Esophagus squamous epithelium (tissue), 5 donors: ENCODE measurements at places on chromosomes 7 and 10.

DNA sequence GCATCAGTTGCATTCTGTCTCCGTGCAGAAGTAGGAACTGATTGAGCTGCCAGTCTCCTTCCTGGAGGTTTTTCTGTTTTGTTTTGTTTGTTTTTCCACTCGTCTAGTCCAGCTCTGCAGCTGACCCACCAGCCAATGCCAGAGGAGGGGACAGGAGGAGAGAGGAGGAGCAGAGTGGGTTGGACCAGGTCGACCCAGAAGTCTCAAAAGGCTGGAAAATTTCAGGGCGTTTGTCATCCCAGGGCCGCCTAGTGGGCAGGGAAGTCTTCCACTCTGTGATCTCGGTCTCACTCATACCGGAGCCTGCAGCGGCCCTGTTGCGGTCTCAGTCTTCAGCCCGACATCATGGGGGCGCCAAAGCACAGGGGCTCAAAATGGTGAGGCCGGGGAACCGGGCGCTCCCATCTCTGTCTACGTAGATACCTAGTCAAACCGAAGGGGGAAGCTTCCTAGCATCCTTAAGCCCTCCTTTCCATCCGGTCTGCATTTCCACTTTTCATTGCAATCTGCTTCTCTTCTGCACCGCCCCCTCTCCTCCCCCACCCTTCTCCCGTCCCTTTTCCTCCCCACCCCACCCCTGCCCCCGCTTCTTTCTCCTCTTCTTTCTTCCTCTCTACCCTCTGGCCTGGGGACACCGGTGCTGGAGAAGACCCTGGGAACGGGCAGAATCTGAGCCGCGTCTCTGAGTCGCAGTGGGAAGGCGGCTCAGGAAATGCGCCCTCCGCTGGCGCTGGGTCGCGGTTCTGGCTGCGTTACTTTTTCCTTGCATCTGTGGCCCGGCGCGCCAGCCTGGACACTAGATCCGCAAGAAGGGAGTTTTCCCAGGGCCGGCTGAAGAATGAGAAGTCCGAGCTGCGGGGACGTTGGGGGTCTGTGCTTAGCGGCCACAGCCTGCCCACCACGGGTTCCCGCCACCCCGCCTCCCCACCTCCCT is 16.2 kb upstream of the PAX2 start:
- no peak for DNase-seq

DNA sequence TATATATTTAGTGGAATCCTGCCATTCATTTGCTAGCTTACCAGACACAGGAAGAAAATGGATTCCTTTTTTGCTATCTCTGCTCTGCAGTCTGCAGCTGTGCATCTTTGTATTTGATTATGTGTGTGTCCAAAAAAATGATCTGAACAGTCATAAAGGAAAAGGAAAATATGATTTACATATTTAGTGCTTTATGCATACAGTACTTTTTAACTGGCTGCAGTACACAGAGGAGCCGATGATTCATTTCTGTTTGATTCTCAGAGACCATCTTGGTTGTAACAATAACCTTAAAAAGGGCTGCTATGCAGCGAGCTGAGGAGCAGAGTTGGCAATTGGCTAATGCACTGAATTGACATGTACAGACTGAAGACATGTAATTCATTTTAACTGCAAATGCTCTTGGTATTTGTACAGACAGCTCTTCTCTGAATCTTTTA is 151.3 kb upstream of the FZD1 start:
- DNase-seq = no peak

DNA sequence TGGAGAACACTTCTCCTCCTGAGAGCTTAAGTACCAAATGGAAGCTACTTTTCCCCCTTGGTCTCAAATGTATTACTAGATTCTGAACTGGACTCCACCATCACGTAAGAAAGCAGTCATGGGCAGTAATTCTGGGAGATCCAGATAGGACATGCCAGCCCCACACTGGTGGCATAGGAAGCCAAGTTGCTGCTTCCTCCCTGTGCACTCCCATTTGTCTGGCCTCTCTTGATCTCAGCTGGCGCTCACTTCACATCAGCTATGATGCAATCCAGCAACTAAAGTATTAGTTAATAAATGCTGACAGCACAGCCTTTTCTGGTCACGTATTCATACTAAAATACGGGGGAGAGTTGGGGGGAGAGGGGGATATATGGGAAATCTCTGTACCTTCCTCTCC is 3.4 kb upstream of the IL6 start:
- no peak for DNase-seq

- no peak for DNase-seq
Measured at GRCh38 chr10:86443936-86444335, 77.3 kb upstream of the GRID1 start.

DNA sequence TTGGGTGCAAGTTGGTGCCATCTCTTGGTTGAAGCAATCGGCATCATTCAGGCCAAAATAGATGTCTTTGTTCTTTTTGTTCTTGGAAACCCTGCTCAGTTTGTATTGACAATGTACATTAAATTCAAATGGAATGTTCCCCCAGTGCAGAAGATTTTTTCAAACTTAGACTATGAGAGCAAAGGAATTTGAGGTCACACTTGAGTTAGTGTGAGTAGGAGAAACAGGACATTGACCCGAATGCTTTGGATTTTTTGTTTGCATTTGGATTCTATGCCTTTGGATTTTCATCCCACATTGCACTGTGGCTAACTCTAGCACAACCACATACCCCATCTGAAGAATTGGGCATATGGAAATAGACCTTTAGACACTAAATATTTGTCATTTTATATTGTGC is 480.0 kb downstream of the GALNT17 start:
- no peak for DNase-seq

- DNase-seq = no peak
Measured at GRCh38 chr10:62862447-62862846, 46.3 kb upstream of the EGR2 start.

DNA sequence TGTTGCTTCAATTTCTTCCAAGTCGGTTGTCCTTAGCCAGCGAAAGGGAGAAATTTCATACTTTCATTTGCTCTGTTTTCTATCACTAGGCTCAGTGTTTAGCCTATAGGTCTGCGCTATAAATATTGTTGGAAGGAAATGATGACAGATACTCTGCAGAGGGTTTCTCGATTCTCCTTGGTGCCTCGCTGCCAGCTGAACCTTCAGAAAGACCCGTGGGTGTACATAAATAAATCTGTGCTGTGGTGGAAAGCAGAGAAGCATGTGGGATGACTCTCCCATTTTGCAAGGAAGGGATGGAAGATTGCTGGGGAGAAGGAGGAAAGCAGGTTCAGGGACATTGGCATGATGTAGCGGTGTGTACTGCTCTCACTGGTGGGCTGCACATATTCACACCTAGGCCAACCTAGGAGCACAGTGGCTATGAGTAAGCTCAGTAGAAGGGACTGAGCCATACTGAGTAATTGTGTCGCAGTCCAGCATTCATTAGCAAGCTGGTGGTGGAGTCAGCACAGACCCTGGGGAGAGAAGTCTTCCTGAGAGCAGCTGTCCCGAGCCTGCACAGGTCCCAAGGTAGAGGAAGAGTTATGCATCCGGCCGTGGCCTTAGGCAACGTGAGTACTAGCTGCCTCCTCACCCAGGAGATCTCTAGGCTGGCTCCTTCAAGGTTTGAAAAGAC is 50.5 kb downstream of the PNLIPRP3 start:
- no peak for DNase-seq

DNA sequence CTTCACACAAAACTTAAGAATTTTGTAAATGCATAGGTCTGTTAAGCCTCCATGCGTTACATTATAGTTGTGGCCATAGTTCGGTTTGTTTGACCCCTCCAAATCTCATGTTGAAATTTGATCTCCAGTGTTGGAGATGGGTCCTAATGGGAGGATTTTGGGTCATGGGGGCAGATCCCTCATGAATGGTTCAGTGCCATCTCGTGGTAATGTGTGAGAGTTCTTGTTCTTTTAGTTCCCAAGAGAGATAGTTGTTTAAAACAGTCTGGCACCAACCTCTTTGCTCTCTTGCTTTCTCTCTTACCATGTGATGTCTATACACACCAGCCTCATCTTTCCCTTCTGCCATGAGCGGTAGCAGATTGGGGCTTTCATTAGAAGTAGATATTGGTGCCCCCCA is 264.3 kb downstream of the TCF7L2 start:
- DNase-seq = no peak

- no peak for DNase-seq
Measured at GRCh38 chr10:6581778-6582228, 1.7 kb upstream of the PRKCQ start.

DNA sequence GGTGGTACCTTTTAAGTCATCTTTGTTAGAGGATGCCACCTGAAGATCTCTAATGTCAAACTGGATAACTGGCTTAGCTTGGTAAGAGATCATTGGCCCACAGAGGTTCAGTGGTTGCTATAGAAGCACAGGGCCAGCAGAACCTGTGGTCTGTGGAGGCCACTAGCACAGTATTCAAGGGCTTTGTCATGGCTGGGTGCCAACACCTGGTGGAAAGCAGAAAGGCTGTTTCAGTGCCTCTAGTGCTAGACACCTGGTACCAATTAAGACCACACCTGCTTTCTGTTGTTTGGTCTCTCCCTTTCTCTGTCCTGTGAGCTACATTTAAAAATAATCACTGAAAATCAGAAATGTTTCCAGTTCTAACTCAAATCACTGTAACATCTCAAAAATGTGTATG is 10.0 kb upstream of the PCGF5 start:
- no peak for DNase-seq

- DNase-seq = no peak
Measured at GRCh38 chr10:74988054-74988775, 123.2 kb upstream of the SAMD8 start.
